ENCODE measurements at places on chromosomes 5 and 9. TPM values are rescaled to one million over a fixed set of nuclear protein-coding genes. Genes with fewer than 3 reads are reported as not detected.

KCNV2 gene
- not detected for total RNA-seq

PCDHB14 gene
- 5.6 TPM for total RNA-seq

SOX30 gene
- not detected for total RNA-seq

DNA sequence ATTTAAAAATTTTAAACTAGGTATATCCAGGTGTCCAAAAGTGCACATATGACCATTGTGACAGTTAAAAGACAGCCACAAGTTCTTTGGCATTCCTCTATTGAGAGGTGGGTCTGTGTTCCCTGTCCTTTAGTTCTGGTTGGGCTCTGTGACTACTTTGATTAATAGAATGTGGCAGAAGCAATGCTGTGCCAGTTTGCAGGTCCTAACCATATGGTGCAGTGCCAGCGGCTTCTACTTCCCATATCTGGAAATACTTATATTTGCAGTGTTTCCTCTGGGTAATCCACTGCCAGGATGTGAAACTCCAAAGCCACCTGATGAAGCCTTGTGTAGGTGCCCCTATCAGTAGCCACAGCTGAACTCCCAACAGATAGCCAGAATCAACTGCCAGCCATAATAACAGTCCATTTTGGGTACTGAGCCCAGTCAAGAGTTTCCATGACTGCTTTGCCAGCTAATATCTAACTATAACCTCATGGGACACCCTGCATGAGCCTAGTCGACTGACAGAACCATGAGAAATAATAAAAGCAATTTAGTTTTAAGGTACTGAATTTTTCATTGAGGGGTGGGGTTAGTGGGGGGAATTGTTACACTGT is 361.0 kb upstream of the SEMA6A start:
- no peak for ATAC-seq

- ATAC-seq = no peak
Observed at GRCh38 chr5:180673371-180674089, 24.1 kb upstream of the FLT4 start.

- ATAC-seq = no peak
Observed at GRCh38 chr9:131432050-131432449, 38.2 kb downstream of the PRRC2B start.

DNA sequence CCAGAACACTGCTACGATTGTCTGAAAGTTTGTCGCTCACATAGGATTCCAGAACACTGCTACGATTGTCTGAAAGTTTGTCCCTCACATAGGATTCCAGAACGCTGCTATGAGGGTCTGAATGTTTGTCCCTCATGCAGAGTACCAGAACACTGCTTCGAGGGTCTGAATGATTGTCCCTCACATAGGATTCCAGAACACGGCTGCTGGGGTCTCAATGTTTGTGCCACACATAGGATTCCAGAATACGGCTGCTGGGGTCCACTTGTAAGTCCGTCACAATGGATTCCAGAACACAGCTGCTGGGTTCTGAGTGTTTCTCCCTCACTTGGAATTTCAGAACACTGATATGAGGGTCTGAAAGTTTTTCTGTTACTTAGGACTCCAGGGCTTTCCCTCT is 203.3 kb downstream of the FOXD4L6 start:
- no peak for ATAC-seq
